ENCODE measurements at places on chromosomes 1 and 21.

GRCh38 chr21:28154121-28154520, 838.6 kb downstream of the LTN1 start:
- ATAC-seq, result no peak
- no peak overlapping the region for H3K4me3 ChIP-seq
- H3K27me3 ChIP-seq, result no peaks in the 10 kb centered on the region
- H3K4me1 ChIP-seq, result no peaks in the 10 kb centered on the region
- no peak overlapping the region for H3K27ac ChIP-seq
- no peaks in the 10 kb centered on the region for H3K36me3 ChIP-seq

GRCh38 chr1:217983051-217983375, 302.1 kb upstream of the RRP15 start:
- no peak overlapping the region for H3K27ac ChIP-seq
- no peak overlapping the region for H3K4me3 ChIP-seq
- H3K27me3 ChIP-seq, result no peaks in the 10 kb centered on the region
- ATAC-seq, result no peak
- no peaks in the 10 kb centered on the region for H3K4me1 ChIP-seq

- peaks cover 35% of the 10 kb centered on the region for H3K4me1 ChIP-seq
- ATAC-seq, result no peak
- no peaks in the 10 kb centered on the region for H3K27me3 ChIP-seq
- no peak overlapping the region for H3K4me3 ChIP-seq
- H3K36me3 ChIP-seq, result peaks cover 89% of the 10 kb centered on the region
- peak overlapping the region; percentile 74 for H3K27ac ChIP-seq
Measured at GRCh38 chr1:31005617-31006166, 59.8 kb downstream of the PUM1 start.

- no peak overlapping the region for H3K4me3 ChIP-seq
- no peaks in the 10 kb centered on the region for H3K36me3 ChIP-seq
- no peaks in the 10 kb centered on the region for H3K4me1 ChIP-seq
- ATAC-seq, result no peak
Measured at GRCh38 chr1:8569242-8569641, 248.2 kb downstream of the RERE start.

DNA sequence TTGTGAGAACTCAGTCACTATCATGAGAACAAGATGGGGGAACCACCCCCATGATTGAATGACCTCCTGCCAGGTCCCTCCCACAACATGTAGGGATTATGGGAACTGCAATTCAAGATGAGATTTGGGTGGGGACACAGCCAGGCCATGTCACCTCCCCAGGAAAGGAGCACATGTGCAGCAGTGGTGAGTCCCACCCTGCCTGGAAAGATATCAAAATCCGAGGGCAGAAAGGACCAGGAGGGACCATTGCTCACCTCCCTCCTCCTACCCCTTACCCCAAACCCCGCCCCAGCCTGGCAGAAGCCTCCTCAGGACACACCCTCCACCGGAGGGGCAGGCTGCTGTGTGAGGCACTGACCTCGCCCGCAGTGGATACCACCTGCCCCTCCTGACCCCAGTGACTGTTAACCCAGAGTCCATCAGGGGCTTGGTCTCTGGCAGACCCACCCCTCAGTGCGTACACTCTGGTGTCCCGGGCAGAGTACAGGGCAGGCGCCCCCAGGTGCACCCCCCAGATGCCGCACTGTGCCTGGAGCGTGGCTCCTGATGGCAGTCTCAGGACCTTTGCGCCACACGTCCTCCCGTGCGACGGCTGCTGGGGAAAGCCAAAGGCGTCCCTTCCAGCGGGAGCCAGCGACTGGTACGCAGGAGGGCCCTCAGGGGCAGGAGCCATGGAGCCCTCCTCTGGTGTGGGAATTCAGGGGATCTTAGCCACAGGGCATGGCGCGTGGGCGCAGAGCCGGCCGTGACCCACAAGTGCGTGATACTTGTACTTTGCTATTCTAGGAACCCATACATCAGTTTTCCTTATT, 20.9 kb downstream of the PDXK start:
- no peaks in the 10 kb centered on the region for H3K27me3 ChIP-seq
- no peak overlapping the region for H3K27ac ChIP-seq
- H3K4me1 ChIP-seq, result peaks cover 5% of the 10 kb centered on the region
- H3K36me3 ChIP-seq, result peaks cover 19% of the 10 kb centered on the region

GRCh38 chr1:1975535-1975934, 28.1 kb downstream of the CFAP74 start:
- peaks cover 3% of the 10 kb centered on the region for H3K27me3 ChIP-seq
- H3K27ac ChIP-seq, result no peak overlapping the region
- ATAC-seq, result no peak
- H3K4me3 ChIP-seq, result no peak overlapping the region
- no peaks in the 10 kb centered on the region for H3K36me3 ChIP-seq

DNA sequence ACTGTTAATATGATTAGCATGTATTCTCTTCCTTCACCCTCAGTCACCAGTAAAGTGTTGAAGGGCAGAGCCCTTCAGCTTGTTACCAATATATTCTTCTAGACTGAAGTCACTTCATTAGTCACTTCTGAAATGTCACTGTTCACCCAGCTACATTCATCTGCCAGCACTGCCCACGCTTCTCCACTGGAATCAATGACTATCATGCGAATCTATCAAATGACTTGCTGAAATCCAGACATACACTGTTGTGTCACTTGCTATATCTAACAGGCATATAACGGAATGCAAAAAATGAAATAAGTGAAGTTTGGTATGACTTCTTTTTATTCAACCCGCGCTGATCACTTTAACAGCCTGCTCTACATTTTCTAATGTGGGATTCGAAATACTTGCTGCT, 16.1 kb downstream of the FH start:
- no peaks in the 10 kb centered on the region for H3K27me3 ChIP-seq
- H3K4me3 ChIP-seq, result no peak overlapping the region
- peak; percentile 59 for ATAC-seq
- H3K36me3 ChIP-seq, result peaks cover 97% of the 10 kb centered on the region
